ENCODE measurements at places on chromosomes 7 and 10.

DNA sequence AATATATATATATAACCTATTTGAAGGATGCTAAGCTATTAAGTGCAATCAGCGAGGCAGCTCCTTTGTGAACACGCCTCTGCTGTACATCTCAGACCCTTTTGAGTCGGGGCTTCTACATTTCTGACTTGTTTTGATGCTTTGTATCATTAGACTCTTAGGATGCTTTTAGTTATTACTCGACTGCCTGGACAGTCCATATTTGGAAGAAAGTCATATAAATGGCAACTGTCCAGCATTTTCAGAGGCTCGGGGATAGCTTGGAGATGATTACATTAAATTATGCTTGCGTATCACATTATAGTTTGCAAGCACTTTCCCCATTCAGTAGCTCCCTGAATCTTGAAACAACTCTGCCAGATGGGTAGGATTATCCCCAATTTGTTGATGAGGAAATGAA is 257.9 kb downstream of the PTEN start:
- DNase-seq, result no peak

GRCh38 chr10:62538606-62539005 is 164.4 kb downstream of the ZNF365 start:
- DNase-seq, result no peak

DNA sequence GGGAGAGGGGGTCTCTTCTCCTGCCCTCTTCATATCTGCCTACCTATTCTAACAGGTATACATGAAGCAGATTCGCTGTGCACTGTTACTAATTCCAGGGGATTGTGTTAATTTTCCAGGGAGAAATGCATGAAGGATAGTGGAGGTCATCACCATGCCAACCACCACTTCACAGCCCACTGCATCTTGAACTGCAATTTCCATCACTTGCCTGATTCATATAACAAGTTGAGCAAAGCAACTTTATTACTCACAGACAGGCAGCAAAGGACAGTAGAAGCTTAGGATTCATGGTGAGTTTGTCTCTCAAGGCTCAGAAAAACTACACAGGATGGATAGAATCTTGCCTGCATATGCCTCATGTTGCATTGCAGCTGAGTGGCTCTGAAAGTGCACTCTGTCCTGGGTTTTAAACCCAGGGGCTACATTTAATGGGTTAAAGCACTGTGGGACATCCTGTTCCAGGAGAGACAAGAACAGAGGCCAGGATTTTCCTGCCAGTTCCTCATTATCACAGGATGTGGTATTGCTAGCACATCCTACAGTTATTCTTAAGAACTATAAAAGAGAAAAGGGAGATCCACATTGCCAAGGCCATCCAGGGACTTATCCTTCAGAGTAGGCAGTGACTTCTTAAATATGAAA is 136.9 kb upstream of the PRSS1 start:
- DNase-seq, result no peak

DNA sequence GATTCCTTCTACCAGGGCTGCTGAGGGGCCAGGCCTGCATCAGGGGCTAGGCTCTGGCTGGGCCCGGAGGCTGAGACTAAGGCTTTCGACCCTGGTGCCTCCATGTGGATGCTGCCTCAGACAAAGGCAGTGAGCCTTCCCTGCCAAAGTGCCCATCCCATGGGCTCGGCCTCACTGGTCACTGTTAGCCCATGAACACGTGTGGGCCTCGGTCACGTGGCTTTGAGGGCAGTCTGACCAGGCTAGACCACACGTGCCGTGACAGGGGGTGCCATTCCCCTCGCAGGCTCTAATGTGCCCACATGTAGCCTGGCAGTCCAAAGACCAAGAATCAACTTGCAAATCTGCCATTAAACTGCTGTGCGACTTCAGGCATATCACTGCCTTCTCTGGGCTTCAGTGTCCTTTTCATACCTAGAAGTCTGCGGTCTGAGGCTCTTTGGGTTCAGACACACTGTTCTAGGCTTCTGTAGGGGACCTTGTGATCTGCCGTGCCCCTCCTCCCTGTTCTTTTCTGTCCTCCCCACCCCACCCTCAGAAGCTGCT is 17.6 kb upstream of the SLC29A3 start:
- DNase-seq, result no peak

- peak; percentile 91 for DNase-seq
These were observed 34.0 kb downstream of the DNAJB12 start for GRCh38 chr10:72320676-72321247.

- peak; percentile 25 for DNase-seq
These were observed 40.5 kb downstream of the PDE6C start for GRCh38 chr10:93652857-93653256.

GRCh38 chr7:120181499-120181898 is 91.5 kb upstream of the KCND2 start:
- no peak for DNase-seq

DNA sequence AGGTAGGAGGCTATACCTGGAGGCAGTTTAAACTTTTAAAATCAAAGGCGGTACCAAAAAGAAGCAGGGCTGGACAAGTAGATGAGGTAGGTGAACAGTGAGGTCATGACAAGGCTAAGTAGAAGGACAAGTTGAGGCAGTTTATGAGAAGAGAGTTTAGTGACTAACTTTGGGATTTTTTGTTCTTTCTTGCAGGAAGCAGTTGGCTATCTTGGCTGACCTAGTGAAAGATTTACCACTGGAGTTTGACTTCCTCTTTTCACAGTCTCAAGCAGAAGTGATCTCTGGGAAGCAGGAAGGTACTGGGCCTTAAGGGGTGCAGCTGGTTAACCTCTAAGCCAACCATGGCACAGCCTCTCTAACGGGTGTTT is 26.3 kb downstream of the ENTPD7 start:
- no peak for DNase-seq

DNA sequence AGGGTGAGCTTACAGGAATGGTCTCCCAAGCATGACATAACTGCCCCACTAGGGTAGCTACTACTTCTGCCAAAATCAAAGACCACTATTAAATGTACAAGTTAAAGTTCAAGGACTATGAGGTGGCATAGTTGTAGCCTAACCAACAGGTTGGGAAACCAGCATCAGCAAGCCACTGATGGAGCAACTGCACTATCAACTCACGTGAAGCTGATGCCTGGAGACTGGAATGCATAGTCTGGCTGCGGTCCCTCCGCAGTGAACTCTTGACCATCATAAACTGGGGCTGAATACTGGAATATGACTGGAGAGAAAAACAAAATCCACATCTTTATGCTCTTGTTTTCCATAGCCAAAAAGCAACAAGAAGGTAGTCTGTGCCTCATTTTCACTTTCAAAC is 541.4 kb downstream of the DNAJB9 start:
- no peak for DNase-seq

GRCh38 chr7:128791121-128791971 is at the start of gene CCDC136:
Gene CCDC136, plus strand, starts transcription at chr7:128791968. Its CDS starts 444 bp downstream, at chr7:128792412.
- peak; percentile 92 for DNase-seq

GRCh38 chr7:880450-880849 is 4.1 kb downstream of the GET4 start:
- DNase-seq, result no peak

DNA sequence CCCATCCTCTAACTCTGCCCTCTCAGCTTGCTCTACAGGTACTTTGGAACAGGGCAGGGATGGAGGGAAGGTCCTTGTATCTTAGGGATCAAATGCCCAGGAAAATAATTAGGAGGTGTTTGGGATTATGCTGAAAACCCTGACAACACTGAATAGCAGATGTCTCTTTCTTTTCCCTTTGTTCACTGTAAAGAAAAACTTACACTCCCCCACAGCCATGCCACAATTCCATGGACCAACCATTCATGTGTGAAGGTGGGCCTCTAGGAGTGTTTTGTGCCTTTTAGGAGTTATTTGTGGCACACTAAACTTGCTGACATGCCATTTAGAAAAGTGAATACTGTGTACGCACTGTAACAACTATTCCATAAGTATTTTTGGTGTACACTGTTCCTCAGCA is 108.1 kb downstream of the SNX10 start:
- DNase-seq, result no peak

GRCh38 chr10:33631991-33632390 is 297.5 kb upstream of the NRP1 start:
- DNase-seq, result no peak

GRCh38 chr10:79239275-79239779 is 107.9 kb upstream of the PPIF start:
- peak; percentile 40 for DNase-seq

DNA sequence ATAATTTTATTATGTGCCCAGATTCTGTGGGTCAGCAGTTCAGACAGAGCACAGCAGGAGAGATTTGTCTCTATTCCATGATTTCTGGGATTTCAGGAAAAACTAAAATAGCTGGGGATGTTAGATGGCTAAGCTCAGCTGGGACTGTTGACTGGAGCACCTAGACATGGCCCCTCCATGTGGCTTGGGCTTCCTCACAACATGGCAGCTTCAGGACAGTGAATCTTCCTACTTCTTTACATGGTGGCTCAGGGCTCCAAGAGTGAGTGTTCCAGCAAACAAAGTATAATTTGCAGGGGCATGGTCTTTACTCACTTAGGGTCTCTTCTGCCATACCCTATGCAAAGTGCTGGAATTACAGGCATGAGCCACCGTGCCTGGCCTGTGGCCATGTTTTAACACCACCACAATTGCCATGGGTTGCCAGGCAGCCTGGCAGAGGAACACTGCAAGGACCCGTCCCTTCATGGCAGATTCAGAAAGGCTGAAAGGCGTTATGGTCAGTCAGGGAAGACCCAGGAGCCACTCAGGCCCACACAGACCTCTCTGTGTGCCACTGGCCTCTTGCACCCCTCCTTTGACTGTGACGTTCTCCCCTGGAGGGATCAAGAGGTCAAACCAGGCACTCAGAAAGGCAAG is 50.8 kb upstream of the ZMIZ1 start:
- no peak for DNase-seq

DNA sequence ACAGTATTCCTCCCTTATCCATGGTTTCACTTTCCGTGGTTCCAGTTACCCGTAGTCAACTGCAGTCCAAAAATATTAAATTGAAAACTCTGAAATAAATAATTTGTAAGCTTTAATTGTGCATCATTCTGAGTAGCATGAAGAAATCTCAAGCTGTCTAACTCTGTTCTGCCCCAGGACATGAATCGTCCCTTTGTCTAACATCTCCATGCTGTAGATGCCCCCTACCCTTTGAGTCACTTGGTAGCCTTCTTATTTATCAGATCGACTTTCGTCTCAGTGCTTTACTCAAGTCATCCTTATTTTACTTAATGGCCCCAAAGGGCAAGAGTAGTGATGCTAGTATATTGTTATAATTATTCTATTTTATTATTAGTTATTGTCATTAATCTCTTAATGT is 41.8 kb downstream of the CPED1 start:
- no peak for DNase-seq

GRCh38 chr7:36315309-36315944 is 74.2 kb upstream of the ANLN start:
- DNase-seq, result no peak

- no peak for DNase-seq
These were observed 73.8 kb downstream of the OAT start for GRCh38 chr10:124344931-124345330.

DNA sequence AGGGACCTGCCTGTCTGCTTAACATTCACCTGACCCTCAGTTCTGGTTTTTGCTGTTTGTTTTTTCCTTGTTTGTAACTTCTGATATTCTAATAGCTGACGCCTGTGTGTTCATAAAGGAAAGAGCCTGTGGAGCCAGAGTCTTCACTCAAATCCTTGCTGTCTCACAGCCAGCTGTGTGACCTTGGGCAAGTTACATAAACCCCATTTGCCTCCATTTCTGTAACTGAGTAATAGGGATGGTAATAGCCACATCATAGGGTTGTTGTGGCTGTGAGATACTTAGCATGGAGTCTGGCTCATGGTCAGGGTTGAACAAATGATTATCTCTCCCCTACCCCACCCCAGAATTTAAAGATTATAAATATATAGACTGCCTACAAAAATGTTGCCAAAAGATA is 27.0 kb downstream of the WBP1L start:
- DNase-seq, result no peak

DNA sequence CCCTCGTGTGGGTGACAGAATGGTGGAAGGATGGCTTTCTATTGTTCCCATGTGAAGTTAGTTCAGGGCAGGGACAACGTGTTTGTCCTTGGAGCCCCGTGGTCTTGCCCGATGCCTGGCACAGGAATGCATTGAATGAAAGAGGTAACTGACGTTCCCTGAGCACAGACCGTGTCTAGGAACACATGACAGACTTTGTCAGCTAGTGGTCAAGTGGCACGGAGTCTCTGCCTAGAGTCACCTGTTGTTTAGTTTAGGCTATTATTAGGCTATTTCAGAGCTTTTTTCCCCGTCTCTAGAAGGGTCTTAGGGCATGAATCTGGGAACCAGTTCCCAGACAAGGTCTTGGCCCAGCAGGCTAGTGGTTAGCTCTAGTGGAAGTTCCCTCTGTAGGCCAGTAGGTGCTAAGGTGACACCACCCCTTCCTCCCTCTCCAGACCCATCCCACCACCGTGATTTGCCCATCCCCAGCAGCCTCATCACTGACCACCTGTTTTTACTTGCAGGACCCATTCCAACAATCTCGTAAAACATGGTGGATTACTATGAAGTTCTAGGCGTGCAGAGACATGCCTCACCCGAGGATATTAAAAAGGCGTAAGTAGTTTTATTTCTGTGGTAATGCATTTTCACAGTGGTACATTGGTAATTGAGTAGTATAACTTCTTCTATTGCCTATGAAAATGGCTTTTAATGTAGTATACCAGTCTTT is 21.4 kb downstream of the DNAJB6 start:
- DNase-seq, result no peak
